Uterine smooth muscle cell (primary cell): ENCODE measurements at places on chromosomes 3 and 15. TPM values are rescaled to one million over a fixed set of nuclear protein-coding genes. Genes with fewer than 3 reads are reported as not detected.

Gene NECTIN3
- total RNA-seq = 53.0 and 63.2 TPM in 2 replicates

Gene KY
- 1.1 and 2.0 TPM in 2 replicates for total RNA-seq

Gene COLQ
- total RNA-seq = 0.66 and 0.75 TPM in 2 replicates

Gene TMCO5A
- under 0.01 TPM in 1 of 2 replicates, not detected in the other for total RNA-seq

Gene CDCP1
- total RNA-seq = 27.7 and 44.5 TPM in 2 replicates

Gene PIGZ
- 2.1 and 3.9 TPM in 2 replicates for total RNA-seq

Gene RGMA
- total RNA-seq = 0.22 and 0.50 TPM in 2 replicates

Gene ARL6IP5
- total RNA-seq = 103 and 109 TPM in 2 replicates

Gene GJD2
- total RNA-seq = not detected in 2 replicates

Gene XXYLT1
- 12.1 and 14.4 TPM in 2 replicates for total RNA-seq

Gene MB21D2
- total RNA-seq = 7.6 and 18.7 TPM in 2 replicates

Gene FANCD2OS
- total RNA-seq = not detected in 2 replicates

Gene MORF4L1
- total RNA-seq = 328 and 363 TPM in 2 replicates

Gene MYRIP
- total RNA-seq = 0.12 and 0.22 TPM in 2 replicates

Gene GALNT15
- total RNA-seq = 3.4 and 4.6 TPM in 2 replicates

Gene PARP15
- total RNA-seq = under 0.01 and 0.11 TPM in 2 replicates

Gene NGLY1
- 34.1 and 43.4 TPM in 2 replicates for total RNA-seq

Gene USP13
- 16.2 and 21.5 TPM in 2 replicates for total RNA-seq

Gene C2CD4B
- 0.25 TPM in 1 of 2 replicates, not detected in the other for total RNA-seq

Gene SLC15A2
- 0.11 and 0.75 TPM in 2 replicates for total RNA-seq

Gene RHCG
- not detected in 2 replicates for total RNA-seq

Gene GYG1
- total RNA-seq = 41.4 and 42.3 TPM in 2 replicates
